ENCODE measurements at places on chromosomes 4 and X. TPM values are rescaled to one million over a fixed set of nuclear protein-coding genes. Genes with fewer than 3 reads are reported as not detected.
A peak's percentile ranks its signal among the peaks of the same experiment; 100 is the strongest.

DNA sequence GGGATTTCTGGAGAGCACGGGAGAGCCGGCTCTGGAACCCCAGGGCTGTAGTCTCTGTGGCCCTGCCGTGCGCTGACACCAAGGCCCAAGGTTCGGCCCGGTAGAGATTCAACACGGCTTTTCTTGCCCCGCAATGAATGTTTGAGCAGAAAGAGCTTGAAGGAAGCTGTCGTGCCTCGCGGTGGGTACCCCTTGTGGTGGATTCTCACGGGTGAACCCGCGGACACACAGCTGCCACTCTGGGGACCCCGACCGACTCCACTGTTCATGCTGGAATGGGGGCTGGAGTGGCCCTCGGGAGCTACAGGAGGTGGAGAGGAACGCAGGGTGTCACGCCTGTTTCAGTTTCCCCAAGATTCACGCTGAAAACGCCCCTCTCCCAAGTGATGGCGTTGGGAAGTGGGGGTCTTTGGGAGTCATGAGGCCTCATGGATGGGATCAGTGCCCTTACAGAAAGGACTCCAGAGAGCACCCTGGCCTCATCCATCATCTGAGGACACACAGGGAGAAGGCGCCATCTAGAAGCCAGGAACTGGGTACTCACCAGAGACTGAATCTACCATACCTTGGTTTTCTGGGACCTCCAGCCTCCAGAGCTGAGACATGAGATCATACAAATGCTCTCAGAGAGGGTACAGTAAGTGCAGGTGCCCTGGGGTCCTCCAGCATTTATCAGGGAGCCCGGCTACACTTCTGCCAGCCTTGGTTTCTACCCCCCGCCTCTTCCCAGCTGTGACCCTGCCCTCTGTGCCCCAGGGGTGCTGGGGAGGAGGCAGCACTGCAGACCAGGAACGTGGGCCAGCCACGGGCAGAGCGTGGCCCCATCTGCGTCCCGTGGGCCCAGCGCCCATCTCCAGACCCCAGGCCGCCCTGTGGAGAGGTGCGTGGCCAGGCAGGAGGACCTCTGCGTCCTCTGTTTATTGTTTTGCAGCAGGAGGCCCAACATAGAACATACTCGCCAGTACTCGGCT is 6.4 kb downstream of the SLC25A6 start:
- DNase-seq = peak; percentile 44

GRCh38 chr4:82017680-82018079 is 356.1 kb downstream of the HNRNPD start:
- DNase-seq = no peak

GRCh38 chr4:160514126-160514525 is 1411.2 kb downstream of the RAPGEF2 start:
- DNase-seq = no peak

DNA sequence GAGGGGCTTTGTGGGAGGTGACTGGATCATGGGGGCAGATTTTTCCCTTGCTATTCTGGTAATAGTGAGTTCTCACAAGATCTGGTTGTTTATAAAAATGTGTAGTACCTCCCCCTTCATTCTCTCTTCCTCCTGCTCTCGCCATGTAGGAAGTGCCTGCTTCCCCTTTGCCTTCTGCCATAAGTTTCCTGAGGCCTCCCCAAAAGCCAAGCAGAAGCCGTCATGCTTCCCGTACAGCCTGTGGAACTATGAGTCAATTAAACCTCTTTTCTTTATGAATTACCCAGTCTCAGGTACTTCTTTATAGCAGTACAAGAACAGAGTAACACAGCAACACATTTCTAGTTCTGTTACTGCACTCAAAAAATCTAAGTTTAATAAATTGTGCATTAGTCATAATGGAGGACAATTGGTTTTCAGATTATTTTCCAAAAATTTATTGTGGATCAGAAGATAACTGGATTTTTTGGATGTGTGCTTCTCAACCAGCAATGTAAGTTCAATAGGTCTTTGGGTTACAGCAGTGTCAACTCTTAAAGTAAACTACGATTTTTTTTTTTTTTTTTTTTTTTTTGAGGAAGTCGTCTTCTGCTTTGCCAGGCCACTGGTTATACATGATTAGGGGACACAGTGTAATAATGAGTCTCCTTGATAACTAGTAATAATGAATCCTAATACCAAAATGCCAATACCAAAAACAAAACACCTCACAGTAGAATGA is 69.9 kb downstream of the CHIC2 start:
- no peak for DNase-seq

LAMTOR3 gene
- total RNA-seq = 19.7 TPM

AGTR2 gene
- not detected for total RNA-seq

ZNF185 gene
- 0.87 TPM for total RNA-seq
